ENCODE measurements at places on chromosomes 7 and 10. TPM values are rescaled to one million over a fixed set of nuclear protein-coding genes. Genes with fewer than 3 reads are reported as not detected.

PAX4 gene
- not detected for total RNA-seq

DNA sequence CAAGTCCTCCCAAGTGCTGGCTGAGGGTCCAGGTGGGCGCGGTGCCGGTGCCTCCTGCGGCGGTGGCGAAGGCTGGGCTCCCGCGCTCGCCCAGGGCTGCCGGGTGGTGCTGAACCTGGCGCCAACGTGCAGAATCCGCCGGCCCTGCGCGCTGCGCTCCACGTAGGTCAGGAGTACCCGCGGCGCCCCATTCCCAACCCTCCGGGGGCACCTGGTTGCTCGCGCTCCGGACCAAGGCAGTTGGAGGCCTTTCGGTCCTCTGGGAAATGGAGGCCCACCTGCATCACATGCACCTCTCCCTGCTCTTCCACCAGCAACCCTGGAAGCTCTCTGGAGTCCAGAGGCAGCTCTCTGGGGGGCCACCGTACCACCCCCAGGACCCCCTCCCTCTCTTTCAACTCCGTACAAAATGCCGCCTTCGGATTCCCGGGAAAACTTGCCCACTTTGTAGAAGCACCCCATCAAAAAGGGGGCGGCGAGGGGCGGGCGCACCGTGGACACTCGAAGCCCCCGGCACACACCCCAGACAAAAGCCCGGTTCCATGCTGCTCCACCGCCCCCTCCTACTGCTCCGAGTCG lies 745 bp downstream of the SLC16A9 start:
- no peak for DNase-seq
- 0 out of 2 replicates have a peak, but pooled peaks cover 7% of the 10 kb centered on the region for H3K4me1 ChIP-seq
- no peak overlapping the region for H3K27ac ChIP-seq
- peaks cover 3% of the 10 kb centered on the region for H3K27me3 ChIP-seq
- peak overlapping the region; percentile 63 for H3K4me3 ChIP-seq

- no peak overlapping the region for H3K27ac ChIP-seq
- peaks cover 14% of the 10 kb centered on the region for H3K27me3 ChIP-seq
- no peak for DNase-seq
- H3K4me3 ChIP-seq: no peak overlapping the region
- no peaks in the 10 kb centered on the region for H3K4me1 ChIP-seq
These were observed 207.4 kb downstream of the TMEM178B start for GRCh38 chr7:141281311-141281710.

DNA sequence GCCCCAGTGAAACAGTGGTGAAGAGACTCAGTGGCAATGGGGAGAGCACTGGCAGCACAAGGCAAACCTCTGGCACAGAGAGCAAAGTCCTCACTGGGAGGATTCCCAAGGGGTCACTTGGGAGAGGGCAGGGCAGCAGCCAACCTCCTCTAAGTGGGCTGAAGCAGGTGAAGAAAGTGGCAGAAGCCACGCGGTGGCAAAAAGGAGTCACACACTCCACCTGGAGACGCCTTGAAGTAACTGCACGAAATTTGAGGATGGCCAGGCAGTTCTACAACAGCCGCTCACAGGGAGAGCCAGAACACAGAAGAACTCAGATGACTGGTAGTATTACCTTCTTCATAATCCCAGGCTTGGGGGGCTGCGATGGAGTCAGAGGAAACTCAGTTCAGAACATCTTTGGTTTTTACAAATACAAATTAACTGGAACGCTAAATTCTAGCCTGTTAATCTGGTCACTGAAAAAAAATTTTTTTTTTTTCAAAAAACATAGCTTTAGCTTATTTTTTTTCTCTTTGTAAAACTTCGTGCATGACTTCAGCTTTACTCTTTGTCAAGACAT lies 574 bp upstream of the IL6 start:
- H3K27ac ChIP-seq: no peak overlapping the region
- DNase-seq: peak; percentile 7
- H3K4me1 ChIP-seq: peaks cover 21% of the 10 kb centered on the region
- H3K4me3 ChIP-seq: no peak overlapping the region
- H3K27me3 ChIP-seq: peaks cover 28% of the 10 kb centered on the region

CFAP46 gene
- 0.84 TPM for total RNA-seq

DNA sequence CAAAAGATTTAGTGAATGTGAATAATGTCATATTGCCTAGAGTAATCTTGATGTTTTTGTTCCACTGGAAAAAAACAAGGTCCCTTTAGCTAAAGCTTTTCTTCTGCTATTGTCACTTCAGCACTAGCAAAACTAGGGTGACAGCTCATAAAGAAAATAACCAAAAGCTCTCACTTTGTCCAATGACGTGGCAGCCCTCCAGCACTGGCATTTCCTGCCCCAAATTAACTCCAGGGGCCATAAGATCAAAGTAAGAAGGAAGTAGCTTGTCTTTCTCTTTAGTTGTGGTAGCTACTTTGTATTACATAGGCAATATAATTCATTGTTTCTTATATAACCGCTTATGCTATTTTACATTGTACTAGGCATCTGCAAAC lies 47.3 kb downstream of the LRRN3 start:
- no peak overlapping the region for H3K4me3 ChIP-seq
- H3K27me3 ChIP-seq: no peaks in the 10 kb centered on the region
- no peak for DNase-seq
- H3K4me1 ChIP-seq: no peaks in the 10 kb centered on the region
- no peak overlapping the region for H3K27ac ChIP-seq

DNA sequence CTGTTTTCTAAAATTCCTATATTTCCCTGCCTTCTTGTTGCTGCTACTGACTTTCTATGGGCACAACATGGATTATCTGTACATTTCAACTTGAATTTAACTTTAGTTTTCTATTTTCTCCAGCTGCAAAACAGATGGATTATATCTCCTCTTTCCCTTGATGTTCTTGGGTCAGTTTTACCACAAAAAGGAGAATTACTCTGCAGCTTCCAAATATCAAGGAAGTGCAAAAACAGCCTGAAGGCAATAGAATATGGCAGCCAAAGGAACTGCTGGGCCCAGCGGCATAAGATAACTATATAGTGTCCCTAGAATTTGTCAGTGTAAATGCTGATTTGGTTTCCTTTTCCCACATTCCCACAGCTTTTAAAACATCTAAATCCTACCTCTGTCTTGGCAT lies 29.1 kb downstream of the CPED1 start:
- no peaks in the 10 kb centered on the region for H3K36me3 ChIP-seq
- H3K27ac ChIP-seq: no peak overlapping the region
- H3K4me1 ChIP-seq: no peaks in the 10 kb centered on the region
- no peak overlapping the region for H3K4me3 ChIP-seq
- no peak for DNase-seq
- no peaks in the 10 kb centered on the region for H3K27me3 ChIP-seq

- no peaks in the 10 kb centered on the region for H3K27me3 ChIP-seq
- no peaks in the 10 kb centered on the region for H3K36me3 ChIP-seq
- DNase-seq: no peak
- H3K4me3 ChIP-seq: no peak overlapping the region
- peaks cover 7% of the 10 kb centered on the region for H3K4me1 ChIP-seq
These were observed 11.8 kb upstream of the SGPL1 start for GRCh38 chr10:70803775-70804420.

BNIP3 gene
- 73.7 TPM for total RNA-seq

DNA sequence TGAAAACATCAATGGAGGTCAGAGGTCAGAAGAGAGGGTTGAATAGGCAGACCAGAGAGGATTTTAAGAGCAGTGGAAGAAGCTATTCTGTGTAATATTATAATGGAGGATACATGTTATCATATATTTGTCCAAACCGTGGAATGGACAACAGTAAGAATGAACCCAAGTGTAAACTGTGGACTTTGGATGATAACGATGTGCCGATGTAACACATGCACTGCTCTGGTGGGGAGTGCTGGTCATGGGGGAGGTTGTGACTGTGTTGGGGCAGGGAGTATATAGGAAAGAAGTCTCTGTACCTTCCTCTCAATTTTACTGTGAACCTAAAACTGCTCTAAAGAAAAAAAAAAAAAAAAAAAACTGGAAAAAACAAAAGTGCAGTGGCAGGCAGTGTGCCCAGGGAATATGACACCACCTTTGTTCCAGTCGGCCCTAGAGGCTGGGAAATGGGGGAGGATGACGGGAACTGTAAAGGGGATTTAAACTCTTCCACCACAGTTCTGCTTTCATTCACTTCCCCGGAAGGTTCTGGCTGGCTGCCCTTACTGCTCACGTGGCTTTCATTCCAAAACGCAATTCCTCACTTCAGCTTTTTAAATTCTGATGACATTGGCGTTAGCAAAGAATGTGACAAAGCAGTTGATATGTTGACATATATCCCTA lies 113.7 kb upstream of the ANKRD1 start:
- H3K4me1 ChIP-seq: peaks cover 10% of the 10 kb centered on the region
- peaks cover 3% of the 10 kb centered on the region for H3K27me3 ChIP-seq
- no peaks in the 10 kb centered on the region for H3K36me3 ChIP-seq
- no peak overlapping the region for H3K27ac ChIP-seq
- peak; percentile 9 for DNase-seq

GRCh38 chr7:90999989-91000979 lies 263.9 kb upstream of the FZD1 start:
- DNase-seq: no peak
- H3K36me3 ChIP-seq: no peaks in the 10 kb centered on the region
- H3K27me3 ChIP-seq: no peaks in the 10 kb centered on the region
- no peaks in the 10 kb centered on the region for H3K4me1 ChIP-seq
- no peak overlapping the region for H3K27ac ChIP-seq

- no peaks in the 10 kb centered on the region for H3K4me1 ChIP-seq
- DNase-seq: peak; percentile 15
- no peak overlapping the region for H3K4me3 ChIP-seq
- no peak overlapping the region for H3K27ac ChIP-seq
- H3K27me3 ChIP-seq: no peaks in the 10 kb centered on the region
- peaks cover 13% of the 10 kb centered on the region for H3K36me3 ChIP-seq
These were observed 61.1 kb upstream of the NPSR1 start for GRCh38 chr7:34596887-34597286.

ASZ1 gene
- total RNA-seq: not detected

MYL10 gene
- not detected for total RNA-seq

GRCh38 chr7:133854739-133855138 lies 272.4 kb upstream of the LRGUK start:
- peak; percentile 37 for DNase-seq
- no peaks in the 10 kb centered on the region for H3K27me3 ChIP-seq
- no peak overlapping the region for H3K4me3 ChIP-seq
- no peak overlapping the region for H3K27ac ChIP-seq
- H3K36me3 ChIP-seq: no peaks in the 10 kb centered on the region
- H3K4me1 ChIP-seq: 0 out of 2 replicates have a peak, but pooled peaks cover 7% of the 10 kb centered on the region

AZGP1 gene
- total RNA-seq: 37.9 TPM

- H3K27ac ChIP-seq: no peak overlapping the region
These were observed 98.3 kb downstream of the PDGFA start for GRCh38 chr7:421136-421991.

NEUROG3 gene
- not detected for total RNA-seq

- H3K4me3 ChIP-seq: no peak overlapping the region
- no peaks in the 10 kb centered on the region for H3K36me3 ChIP-seq
- peaks cover 9% of the 10 kb centered on the region for H3K27me3 ChIP-seq
- DNase-seq: peak; percentile 13
These were observed 10.5 kb downstream of the TMEM273 start for GRCh38 chr10:49177391-49178355.

Data from HepG2 (cell line).